ENCODE measurements at places on chromosomes 16 and 17. TPM values are rescaled to one million over a fixed set of nuclear protein-coding genes. Genes with fewer than 3 reads are reported as not detected.

ZNF23 gene
- 6.4 TPM for total RNA-seq

USP43 gene
- 0.88 TPM for total RNA-seq

GFER gene
- 18.4 TPM for total RNA-seq

DNA sequence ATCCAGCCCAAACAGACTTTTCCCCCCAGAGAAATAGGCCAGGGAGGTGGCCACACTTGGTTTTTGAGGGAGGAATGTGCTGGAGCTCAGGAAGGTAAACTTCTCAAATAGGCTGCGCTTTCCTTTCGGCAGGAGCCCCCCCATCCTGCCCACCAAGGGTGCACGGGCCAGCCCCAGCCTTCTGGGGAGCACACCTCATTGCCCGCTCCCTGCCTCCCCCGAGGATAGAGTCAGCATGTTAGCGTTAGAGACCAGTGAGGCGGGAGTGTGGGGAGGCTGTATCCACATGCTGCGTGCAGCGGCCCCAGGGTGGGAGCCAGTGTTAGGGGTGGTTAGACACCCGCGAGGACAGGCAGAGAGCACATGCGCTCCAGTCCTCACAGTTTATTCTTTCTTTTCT lies 42.3 kb downstream of the PIPOX start:
- DNase-seq, result no peak

- DNase-seq, result peak; percentile 27
Measured at GRCh38 chr16:66502020-66502913, 47.7 kb downstream of the TK2 start.

DNA sequence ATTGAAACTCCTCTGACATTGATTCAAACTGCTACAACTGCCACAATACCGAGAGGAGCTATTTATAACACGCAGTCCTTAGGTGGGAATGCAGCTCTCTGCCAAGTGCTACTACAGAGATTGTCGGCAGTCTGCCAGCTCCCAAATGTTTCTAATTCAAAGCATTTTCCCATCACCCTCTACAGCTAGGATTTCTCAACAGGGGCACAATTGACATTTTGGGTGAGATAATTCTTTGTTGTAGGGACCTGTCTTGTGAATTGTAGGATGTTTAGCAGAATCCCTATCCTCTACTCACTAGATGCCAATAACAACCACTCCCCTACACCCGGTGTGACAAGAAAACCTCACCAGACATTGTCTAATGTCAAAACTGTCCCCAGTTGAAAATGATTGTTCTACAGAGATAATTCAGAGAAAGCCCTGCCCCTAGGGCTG lies 7.8 kb upstream of the N4BP1 start:
- DNase-seq, result no peak

DNA sequence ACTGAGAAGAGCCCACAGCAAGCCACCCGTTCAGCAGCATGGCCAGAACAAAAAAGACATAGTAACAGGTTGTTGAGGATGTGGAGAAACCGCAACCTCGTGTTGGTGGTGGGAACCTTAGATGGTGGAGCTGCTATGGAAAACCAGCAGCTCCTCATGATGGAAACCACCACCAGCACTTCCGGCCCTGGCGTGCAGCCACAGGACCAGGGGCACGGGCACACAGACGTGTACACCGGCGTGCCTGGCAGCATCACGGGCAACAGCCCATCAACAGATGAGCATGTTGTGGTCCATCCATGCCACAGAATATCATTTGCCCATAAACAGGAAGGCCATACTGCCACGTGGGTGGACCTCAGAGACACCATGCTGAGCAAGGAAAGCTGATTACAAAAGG lies 11.9 kb downstream of the CTU2 start:
- DNase-seq, result no peak

GRCh38 chr16:57802341-57803133 lies at the start of gene KIFC3:
Gene KIFC3 (minus strand): TSS chr16:57802491. CDS start chr16:57798243, 4,248 bp downstream.
- peak; percentile 67 for DNase-seq

DNA sequence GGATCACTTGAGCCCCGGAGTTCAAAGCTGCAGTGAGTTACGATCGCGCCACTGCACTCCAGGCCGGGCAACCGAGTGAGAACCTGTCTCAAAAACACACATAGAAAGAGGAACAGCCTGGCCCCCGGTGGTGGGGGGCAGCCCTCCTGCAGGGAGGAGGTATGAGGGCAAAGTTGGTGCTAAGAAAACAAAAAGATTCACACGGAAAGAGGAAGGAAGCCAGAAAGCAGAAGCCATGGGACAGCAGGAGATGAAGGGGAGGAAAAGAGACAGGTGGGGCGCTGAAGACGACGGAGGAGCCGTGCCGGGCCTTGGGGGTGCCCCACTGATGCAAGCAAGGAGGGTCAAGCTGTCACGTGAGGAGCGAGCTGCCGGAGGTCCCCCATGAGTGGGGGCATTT lies 8.2 kb upstream of the C16orf74 start:
- DNase-seq, result no peak
